ENCODE measurements at places on chromosomes 12 and 14.

DNA sequence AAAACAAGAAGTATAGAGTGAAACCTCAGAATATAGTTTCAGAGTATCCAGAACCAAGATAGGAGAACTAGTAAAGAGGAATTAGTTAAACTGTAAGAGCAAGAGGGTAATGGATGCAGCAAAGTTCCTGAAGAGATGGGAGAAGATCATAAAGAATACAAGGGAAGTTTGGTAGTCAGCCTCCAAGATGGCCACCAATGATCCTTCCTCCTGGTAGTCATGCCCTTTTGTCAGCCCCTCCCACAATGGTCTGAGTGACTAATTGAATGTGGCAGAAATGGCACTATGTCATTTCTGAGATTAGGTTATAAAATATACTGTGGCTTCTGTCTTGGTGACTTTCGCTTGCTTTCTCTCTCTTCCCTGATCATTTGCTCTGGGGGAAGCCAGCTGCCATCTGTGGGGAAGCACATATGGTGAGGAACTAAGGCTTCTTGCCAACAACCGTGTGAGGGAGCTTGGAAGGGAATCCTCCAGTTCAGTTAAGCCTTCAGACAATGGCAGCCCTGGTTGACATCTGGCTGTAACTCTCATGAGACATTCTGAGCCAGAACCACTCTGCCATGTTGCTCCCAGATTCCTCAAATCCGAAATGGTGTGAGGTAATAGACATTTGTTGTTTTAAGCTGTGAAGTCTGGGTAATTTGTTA is 55.3 kb upstream of the AMN1 start:
- DNase-seq: no peak

GRCh38 chr12:51351913-51352532 is 5.5 kb upstream of the CELA1 start:
- DNase-seq: no peak

GRCh38 chr14:103393070-103393469 is 7.9 kb downstream of the MARK3 start:
- no peak for DNase-seq

DNA sequence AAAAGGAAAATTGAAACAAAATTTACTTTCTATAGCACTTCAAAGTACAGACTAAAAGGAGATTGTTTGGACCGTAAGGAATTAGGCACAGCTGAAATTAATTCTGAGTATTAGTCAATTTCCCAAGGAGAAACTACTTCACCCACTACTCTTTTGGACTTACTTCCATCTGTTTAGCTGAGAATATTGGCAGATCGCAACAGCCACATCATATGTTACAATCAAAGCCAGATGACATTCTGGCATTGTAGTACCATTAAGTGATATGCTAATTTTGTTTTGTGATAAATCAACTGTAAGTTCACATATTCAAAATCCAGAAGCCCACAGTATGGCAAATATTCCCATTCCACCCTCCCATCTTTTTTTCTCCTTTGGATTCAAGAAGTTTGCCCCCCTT is 47.1 kb upstream of the ANKS1B start:
- DNase-seq: no peak

Data from activated CD8-positive, alpha-beta memory T cell treated with anti-CD3 and anti-CD28 coated beads for 48 hours (primary cell).